Activated naive CD4-positive, alpha-beta T cell treated with anti-CD3 and anti-CD28 coated beads, Interleukin-2, amount 10 ng/mL, durations not matched to agents 7 days and 5 days (primary cell): ENCODE measurements at places on chromosomes 7 and 10.

- H3K27ac ChIP-seq: no peak overlapping the region
- no peaks in the 10 kb centered on the region for H3K27me3 ChIP-seq
- peaks cover 54% of the 10 kb centered on the region for H3K36me3 ChIP-seq
- peaks cover 47% of the 10 kb centered on the region for H3K4me1 ChIP-seq
Measured at GRCh38 chr7:42915356-42915755, 3.5 kb upstream of the C7orf25 start.

- H3K27me3 ChIP-seq: no peaks in the 10 kb centered on the region
- DNase-seq: no peak
- H3K4me3 ChIP-seq: no peak overlapping the region
- no peak overlapping the region for H3K27ac ChIP-seq
- H3K4me1 ChIP-seq: peaks cover 12% of the 10 kb centered on the region
Measured at GRCh38 chr10:114652402-114653368, 5.4 kb downstream of the ABLIM1 start.

DNA sequence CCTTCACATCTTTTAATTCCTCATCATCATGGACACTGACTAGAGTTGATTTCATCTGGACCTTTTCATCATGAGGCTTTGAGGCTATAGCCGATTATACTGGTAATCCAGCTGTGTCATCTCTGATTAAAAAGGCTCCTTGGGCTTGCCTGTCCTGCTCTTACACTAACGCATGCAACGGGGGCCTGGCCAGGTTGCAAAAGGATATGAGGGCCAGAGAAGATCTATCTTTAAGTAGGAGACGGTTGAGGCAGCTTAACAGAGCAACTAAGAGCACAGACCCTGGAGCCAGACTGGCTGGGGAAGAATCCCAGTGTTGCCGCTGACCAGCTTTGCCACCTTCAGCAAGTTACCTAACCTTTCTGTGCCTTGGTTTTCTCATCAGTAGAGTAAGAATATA is 211.5 kb downstream of the PTEN start:
- no peak overlapping the region for H3K27ac ChIP-seq
- no peak for DNase-seq
- peaks cover 10% of the 10 kb centered on the region for H3K27me3 ChIP-seq
- no peaks in the 10 kb centered on the region for H3K36me3 ChIP-seq

- H3K36me3 ChIP-seq: peaks cover 83% of the 10 kb centered on the region
- peaks cover 92% of the 10 kb centered on the region for H3K4me1 ChIP-seq
- DNase-seq: no peak
- peak overlapping the region; percentile 56 for H3K27ac ChIP-seq
- H3K4me3 ChIP-seq: peak overlapping the region; percentile 19
- no peaks in the 10 kb centered on the region for H3K27me3 ChIP-seq
Measured at GRCh38 chr10:11208243-11208642, 190.6 kb downstream of the CELF2 start.

GRCh38 chr7:92634205-92634604 is 44.0 kb upstream of the FAM133B start:
- peaks cover 29% of the 10 kb centered on the region for H3K36me3 ChIP-seq
- H3K4me3 ChIP-seq: no peak overlapping the region
- peak overlapping the region; percentile 67 for H3K27ac ChIP-seq
- H3K4me1 ChIP-seq: peaks cover 65% of the 10 kb centered on the region

DNA sequence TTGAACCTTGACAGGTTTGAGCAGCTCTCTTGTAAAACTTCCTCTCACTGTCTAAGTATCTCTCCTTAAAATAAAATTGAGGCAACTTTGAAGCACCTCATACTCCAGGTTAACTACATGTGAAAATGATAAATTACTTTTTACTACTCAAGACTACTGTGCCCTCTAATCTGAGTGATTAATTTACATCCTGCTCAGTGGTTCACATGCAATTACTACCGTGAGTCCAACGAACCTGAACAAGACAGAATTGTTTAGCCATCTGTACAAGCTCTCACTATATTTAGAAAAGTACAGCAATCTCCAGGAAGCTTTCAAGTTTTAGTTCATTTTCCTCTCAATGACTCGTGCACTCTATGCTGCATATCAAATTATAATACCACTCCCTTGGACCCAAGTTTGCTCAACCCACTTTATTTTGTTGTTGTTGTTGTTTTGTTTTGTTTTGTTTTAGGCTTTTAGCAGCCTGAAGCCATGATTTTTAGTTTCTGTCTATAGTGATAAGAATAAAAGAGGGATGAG is 21.2 kb downstream of the PDE1C start:
- H3K4me3 ChIP-seq: no peak overlapping the region
- no peak overlapping the region for H3K27ac ChIP-seq
- H3K4me1 ChIP-seq: no peaks in the 10 kb centered on the region
- H3K27me3 ChIP-seq: no peaks in the 10 kb centered on the region
- no peak for DNase-seq

DNA sequence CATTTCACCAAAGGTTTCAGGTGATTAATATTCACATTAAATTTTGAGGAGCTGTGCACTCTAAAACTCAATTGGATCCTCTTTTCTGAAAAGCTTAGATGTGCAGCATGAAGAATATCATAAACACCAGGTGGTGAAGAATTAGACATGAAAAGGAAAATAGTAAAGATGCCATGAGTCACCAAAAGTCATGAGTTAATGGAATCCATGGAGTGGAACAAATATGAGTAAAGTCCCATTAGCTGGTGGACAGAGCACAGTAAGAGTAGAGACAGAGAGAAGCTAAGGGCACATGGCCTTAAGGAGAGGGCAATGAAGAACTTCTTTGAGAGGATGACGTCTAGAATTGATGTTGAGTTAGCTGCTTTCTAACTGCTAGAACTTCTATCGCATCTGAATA is 271.6 kb downstream of the CSTF2T start:
- no peak overlapping the region for H3K4me3 ChIP-seq
- no peaks in the 10 kb centered on the region for H3K36me3 ChIP-seq
- no peak for DNase-seq
- no peak overlapping the region for H3K27ac ChIP-seq
- H3K4me1 ChIP-seq: no peaks in the 10 kb centered on the region

GRCh38 chr7:78370936-78371335 is 572.4 kb downstream of the PHTF2 start:
- H3K4me3 ChIP-seq: no peak overlapping the region
- H3K4me1 ChIP-seq: no peaks in the 10 kb centered on the region
- no peaks in the 10 kb centered on the region for H3K36me3 ChIP-seq
- no peaks in the 10 kb centered on the region for H3K27me3 ChIP-seq
- no peak for DNase-seq

DNA sequence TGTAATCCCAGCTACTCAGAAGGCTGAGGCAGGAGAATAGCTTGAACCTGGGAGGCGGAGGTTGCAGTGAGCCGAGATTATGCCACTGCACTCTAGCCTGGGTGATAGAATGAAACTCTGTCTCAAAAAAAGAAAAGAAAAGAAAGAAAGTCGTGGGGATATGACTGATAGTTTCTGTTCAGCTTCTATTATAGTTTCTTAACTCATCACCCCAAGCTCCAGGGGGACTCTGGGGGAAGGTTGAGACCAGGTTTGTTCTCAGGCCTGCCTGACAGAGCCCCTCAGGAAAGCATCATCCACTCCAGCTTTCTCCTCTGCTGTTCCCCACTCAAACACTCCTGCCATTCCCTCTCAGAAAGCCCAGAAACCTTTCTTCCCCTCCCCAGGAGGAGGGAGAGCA is 542.4 kb upstream of the GALNT17 start:
- no peak overlapping the region for H3K27ac ChIP-seq
- no peak overlapping the region for H3K4me3 ChIP-seq
- no peaks in the 10 kb centered on the region for H3K4me1 ChIP-seq

- no peak overlapping the region for H3K4me3 ChIP-seq
- peaks cover 4% of the 10 kb centered on the region for H3K27me3 ChIP-seq
- no peak overlapping the region for H3K27ac ChIP-seq
- H3K36me3 ChIP-seq: no peaks in the 10 kb centered on the region
Measured at GRCh38 chr10:63919575-63920279, 398.5 kb downstream of the REEP3 start.

DNA sequence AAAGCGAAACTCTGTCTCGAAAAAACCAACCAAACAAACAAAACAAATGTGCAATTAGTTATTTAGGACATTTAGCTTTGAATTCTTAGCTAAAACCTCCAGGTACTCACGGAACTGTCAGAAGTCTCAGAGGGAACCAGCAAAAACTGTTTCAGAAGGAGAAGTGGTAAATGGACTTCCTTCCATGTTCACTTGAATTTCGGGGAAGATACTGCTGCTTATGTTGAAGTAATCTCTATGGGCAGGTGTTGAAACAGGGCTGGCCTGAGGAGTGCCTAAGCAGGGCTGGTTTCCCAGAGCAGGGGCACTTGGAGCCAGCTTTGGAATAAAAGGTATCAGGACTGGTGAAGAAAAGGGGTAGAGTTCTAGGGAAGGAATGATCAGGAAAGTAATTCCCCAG is 2.4 kb upstream of the EXOC6 start:
- H3K27me3 ChIP-seq: peaks cover 13% of the 10 kb centered on the region
- no peak overlapping the region for H3K27ac ChIP-seq
- H3K4me3 ChIP-seq: no peak overlapping the region
- H3K36me3 ChIP-seq: no peaks in the 10 kb centered on the region

GRCh38 chr10:74871595-74872382 is 45.4 kb downstream of the KAT6B start:
- H3K36me3 ChIP-seq: no peaks in the 10 kb centered on the region
- H3K27ac ChIP-seq: no peak overlapping the region
- peaks cover 17% of the 10 kb centered on the region for H3K4me1 ChIP-seq
- no peaks in the 10 kb centered on the region for H3K27me3 ChIP-seq
- DNase-seq: no peak

DNA sequence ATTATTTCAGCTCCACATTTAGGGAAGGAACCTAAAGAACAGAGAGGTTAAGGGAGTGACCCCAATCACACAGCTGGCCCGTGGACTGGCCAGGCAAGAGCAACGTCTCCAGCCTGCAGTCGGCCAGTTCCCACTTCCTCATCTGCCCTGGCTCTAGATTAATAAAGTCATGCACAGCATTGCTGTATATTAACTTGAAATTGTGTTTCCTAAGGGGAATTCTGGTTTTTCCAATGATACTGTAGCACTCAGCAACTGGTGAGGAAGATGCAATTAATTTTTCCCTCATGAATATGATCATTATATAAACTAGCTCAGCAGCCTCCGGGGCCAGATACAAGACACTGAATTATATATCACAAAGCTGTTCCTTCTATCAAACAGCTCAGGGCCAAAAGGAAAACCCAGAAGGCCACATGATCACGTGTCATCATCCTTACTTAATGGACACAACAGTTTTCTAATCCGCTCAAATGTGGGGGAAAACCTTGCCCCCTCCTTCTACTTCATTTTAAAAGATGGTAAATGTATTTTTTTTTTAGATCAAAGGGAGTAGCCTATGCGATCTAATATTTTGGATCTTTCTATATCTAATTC is 295.3 kb upstream of the PRKCQ start:
- H3K4me3 ChIP-seq: no peak overlapping the region
- no peak for DNase-seq
- H3K36me3 ChIP-seq: no peaks in the 10 kb centered on the region
- no peak overlapping the region for H3K27ac ChIP-seq
- H3K4me1 ChIP-seq: no peaks in the 10 kb centered on the region
- peaks cover 29% of the 10 kb centered on the region for H3K27me3 ChIP-seq

- no peaks in the 10 kb centered on the region for H3K36me3 ChIP-seq
- no peaks in the 10 kb centered on the region for H3K4me1 ChIP-seq
- no peak for DNase-seq
- H3K27ac ChIP-seq: no peak overlapping the region
- no peak overlapping the region for H3K4me3 ChIP-seq
Measured at GRCh38 chr7:47442605-47442865, 139.4 kb downstream of the TNS3 start.

GRCh38 chr7:107799647-107800264 is 3.3 kb downstream of the SLC26A3 start:
- H3K4me1 ChIP-seq: no peaks in the 10 kb centered on the region
- no peaks in the 10 kb centered on the region for H3K36me3 ChIP-seq
- peaks cover 35% of the 10 kb centered on the region for H3K27me3 ChIP-seq
- no peak overlapping the region for H3K27ac ChIP-seq

DNA sequence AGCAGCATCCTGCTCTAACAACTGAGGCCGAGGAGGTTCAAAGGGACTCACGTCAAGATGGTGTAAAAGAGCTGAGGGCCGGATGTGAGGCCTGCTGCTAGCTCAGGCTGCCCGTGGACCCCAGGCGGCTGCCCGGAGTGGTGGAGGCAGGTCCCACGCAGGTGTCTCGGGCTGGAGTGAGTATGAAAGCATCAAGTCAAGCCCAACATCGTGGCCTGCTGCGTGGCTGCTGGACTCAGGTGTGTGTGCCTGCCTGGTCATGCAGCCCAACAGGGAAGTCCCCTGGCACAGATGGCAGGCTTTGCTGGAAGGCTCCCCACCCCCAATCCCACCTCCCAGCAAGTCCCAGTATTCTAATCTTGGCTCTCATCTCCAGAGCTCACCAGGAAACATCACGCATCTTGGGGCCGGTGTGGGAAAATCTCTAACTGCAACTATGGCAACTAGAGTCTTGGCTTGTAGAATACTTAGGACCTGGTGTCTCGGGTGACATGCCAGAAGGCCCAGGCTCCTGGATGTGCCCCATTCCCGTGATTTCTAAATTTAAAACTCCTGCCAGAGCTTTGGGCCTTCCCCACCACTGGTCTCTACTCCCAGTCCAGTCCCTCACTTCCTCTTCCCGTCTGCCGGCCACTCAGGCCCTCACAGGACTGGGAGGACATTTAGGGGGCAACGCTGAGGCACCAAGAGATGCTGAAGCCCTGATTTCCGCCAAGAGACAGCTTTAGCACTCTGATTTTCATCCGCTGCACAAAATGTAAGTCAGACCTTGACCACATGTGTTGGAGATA is 85.9 kb downstream of the PRKAG2 start:
- H3K4me3 ChIP-seq: no peak overlapping the region
- H3K27me3 ChIP-seq: peaks cover 4% of the 10 kb centered on the region
- DNase-seq: no peak
- H3K27ac ChIP-seq: no peak overlapping the region
- peaks cover 11% of the 10 kb centered on the region for H3K4me1 ChIP-seq

GRCh38 chr10:84798312-84798711 is 469.9 kb downstream of the CCSER2 start:
- H3K27me3 ChIP-seq: no peaks in the 10 kb centered on the region
- DNase-seq: no peak
- H3K4me3 ChIP-seq: no peak overlapping the region
- H3K36me3 ChIP-seq: no peaks in the 10 kb centered on the region

DNA sequence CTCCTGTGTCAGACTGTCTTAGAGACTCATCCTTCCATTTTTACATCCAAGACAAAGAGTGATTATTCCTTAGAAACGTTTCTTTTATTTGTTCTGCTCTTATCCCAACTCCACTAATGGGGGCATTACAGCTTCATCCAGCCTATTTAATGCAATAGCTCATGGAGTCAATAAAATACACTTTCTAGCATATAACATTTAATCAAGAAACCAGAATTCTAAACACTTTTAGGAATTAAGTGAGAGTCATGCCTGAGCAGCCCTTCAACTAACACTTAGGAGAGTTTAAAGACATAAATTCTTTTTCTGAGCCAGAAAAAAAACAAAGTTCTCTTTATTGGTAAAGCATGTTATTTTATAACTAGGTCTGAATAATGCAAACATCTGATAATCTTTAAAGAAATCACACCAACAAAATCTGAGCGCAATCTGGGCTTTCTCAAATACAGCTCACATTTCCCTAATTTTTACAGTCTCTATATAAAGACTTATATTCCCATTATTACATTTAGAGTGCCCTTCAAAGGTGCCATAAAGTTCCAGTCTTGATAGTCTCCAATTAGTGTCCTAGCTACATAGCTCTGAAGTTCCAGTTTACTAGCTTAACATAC is 361.7 kb upstream of the HPS1 start:
- DNase-seq: no peak
- H3K4me1 ChIP-seq: no peaks in the 10 kb centered on the region
- no peaks in the 10 kb centered on the region for H3K36me3 ChIP-seq
- H3K27ac ChIP-seq: no peak overlapping the region
